WTC11 (cell line): ENCODE measurements at places on chromosomes 13 and 19.

DNA sequence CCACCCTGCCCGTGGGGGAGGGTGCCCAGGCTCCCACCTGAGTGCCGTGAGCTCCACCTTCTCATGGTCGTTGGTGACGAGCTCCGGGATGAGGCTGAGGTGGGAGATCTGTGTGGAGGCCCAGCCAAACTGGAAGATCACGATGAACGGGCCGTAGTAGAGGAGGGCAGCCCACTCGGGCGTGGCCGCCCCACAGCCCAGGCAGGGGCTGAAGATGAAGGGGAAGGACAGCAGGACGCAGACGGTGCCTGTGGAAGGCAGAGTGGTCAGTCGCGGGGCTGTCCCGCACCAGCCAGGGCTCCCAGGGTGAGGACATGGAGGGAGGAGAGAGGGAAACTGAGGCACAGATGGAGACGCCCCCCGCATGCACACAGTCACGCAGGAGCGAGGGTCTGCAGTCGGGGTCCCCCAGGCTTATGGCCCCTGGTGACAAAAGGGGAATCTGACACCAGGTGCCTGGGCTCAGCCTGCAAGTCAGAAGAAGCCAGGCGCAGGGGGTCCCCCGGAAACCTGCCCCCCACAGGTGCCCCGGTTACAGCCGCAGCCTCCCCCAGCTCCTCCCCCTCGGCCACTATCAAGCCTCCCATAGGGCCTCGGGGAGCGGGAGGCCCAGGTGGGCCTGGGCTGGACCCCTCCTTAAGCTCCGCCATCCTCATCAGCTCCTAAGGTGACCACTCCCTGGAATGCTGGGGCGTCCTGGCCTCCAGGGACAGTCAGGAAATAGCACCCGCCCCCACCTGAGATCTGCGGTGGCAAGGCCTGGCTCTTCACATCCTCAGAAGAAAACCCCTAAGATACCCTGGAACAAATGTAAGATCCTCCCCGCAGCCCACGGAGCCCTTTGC is 6.2 kb downstream of the MFSD12 start:
- no peak for DNase-seq

DNA sequence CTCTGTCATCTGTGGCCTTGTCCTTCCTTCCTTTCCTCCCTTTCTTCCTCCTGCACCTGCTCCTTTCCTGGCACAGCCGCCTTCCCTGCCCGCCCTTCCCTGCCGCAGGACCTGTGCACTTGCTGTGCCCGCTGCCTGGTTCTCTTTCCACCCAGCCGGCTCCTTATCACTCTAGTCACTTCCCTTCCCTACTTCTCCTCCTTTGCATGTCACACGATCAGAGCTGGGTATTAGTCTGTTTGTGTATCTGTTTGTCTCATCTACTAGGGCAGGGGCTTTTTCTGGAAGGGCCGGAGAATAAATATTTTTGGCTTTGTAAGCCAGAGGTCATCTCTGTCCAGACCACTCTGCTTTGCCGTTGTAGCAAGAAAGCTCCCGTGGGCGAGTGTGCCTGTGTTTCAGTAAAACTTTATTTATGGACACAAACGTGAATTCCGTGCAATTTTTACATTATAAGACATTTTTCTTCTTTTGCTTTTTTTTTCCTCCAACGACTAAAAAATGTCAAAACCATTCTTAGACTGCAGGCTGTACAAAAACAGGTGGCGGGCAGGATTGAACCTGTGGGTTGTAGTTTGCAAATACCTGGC is 6.1 kb downstream of the KDM4B start:
- no peak for DNase-seq

GRCh38 chr13:98959291-98959690 is 18.6 kb downstream of the DOCK9 start:
- DNase-seq, result no peak

GRCh38 chr19:31427857-31428256 is 78.6 kb upstream of the TSHZ3 start:
- no peak for DNase-seq

DNA sequence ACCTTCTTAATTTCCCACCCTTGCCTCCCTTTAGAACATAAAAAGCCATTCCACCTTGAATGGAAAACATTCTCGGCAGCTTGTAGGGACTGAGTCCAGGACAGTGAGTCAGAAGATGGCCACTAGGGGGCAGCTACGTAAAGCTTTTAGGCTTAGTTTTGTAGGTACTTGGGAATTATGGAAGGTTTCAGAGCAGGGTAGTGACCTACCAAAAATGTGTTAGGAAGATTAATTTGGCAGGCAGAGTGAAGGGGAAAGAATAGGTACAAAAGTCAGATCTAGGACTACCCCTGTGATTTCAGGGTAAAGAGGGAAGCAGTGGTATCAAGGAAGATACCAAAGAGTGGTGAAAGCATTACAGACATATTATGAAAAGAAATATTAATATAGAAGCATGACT is 198.4 kb downstream of the NDFIP2 start:
- peak; percentile 79 for DNase-seq

DNA sequence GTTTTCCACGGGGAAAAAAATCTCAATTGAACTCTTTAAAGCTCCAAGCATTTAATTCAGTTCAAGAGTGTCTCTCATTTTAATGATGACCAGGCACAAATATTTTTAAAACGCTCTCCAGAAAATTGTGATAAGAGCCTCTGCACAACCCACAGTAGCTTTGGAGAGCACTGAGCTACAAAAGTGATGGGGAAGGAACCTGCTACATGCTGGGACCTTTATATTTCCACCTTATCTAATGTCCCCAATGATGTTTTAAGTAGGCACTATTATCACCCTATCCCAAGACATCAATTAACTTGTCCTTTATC is 14.1 kb upstream of the CEACAM6 start:
- no peak for DNase-seq

DNA sequence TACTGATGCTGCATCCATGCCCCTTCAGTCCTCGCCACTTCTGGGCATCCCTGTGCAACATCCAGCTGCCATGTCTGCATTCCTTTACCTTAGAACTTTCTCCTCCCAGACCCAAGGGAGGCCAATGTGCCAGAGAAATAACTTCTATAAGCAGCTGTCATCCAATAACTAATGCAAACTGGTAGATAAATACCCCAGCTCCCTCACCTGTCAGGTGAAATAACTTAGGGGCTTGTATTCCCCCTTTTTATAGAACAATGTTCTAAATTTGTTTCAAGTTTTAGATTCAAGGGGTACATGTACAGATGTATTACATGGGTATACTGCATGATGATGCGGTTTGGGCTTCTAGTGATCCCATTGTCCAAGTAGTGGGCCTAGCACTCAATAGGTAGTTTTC is 880.1 kb downstream of the UQCRFS1 start:
- DNase-seq, result no peak

DNA sequence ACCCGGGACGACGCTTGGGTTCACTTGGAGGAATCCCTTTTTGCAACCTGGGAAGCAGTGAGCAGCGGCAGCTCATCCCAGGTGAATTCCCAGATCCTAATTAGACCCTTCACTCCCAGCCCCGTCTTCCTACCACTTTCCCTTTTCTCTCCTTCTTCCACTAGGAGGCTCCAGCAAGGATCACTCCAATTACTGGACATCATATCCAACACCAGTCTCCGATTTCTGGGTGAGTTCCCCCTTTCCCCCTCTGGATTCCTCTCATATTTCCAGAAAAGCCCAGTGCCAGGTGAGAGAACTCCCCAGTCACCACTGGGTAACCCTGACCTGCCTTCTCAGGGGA is 17.1 kb upstream of the ZSCAN4 start:
- no peak for DNase-seq
